Amniotic epithelial cell (primary cell): ENCODE measurements at places on chromosomes 1 and 21.
A peak's percentile ranks its signal among the peaks of the same experiment; 100 is the strongest.

DNA sequence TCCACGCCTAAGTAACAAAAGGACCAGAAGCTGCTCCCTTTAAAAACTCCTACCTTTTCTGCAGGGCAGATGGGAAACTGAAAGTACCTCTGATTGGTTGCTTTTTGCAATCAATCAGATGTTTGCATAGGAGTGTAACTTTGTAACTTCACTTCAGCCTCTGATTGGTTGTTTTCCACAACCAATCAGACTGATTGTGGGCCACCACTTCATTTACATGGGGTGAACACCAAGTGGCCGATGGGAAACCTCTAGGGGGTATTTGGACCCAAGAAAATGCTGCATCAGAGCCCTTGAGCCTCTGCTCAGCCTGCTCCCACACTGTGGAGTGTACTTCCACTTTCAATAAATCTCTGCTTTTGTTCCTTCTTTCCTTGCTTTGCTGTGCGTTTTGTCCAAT, 32.8 kb upstream of the CD1D start:
- no peak for DNase-seq

GRCh38 chr1:24939675-24940193, 9.7 kb upstream of the RUNX3 start:
- DNase-seq, result no peak

GRCh38 chr1:145425436-145426029, at the start of gene NBPF20:
Gene NBPF20, minus strand, starts transcription at chr1:145425603. Its CDS starts 20,331 bp downstream, at chr1:145405272.
- peak; percentile 50 for DNase-seq

DNA sequence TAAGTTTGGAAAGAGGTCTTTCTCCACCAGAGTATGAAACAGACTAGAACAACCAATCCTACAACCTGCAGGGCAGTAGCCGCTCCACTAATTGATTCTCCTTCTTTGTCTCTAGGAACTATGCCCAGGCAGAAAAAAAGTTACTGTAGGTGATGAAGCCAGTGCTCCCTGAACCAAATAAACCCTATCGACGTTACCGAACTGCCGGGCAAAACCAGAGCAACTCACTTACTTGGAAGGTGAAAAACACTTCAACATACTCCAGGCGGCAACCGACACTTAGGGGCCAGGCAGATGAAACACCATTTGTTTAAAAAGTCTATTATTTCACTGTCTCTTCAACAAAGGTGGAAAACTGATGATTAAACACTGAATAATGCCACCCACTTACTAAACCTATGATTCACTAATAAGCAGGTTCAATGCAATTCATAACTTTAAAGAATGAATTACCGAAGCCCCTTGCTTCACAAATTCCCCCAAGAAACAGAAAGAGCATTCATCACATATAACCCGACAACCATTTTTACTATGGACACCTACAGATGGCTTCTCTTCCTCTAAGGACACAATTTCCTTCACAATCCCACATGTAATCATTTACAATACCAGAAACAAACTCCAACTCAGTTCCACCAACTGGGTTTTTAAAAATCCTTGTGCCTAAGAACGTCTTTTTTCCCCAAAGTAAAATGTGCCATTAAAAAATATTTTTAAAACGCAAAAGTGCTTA, 1.6 kb downstream of the NRIP1 start:
- peak; percentile 31 for DNase-seq

DNA sequence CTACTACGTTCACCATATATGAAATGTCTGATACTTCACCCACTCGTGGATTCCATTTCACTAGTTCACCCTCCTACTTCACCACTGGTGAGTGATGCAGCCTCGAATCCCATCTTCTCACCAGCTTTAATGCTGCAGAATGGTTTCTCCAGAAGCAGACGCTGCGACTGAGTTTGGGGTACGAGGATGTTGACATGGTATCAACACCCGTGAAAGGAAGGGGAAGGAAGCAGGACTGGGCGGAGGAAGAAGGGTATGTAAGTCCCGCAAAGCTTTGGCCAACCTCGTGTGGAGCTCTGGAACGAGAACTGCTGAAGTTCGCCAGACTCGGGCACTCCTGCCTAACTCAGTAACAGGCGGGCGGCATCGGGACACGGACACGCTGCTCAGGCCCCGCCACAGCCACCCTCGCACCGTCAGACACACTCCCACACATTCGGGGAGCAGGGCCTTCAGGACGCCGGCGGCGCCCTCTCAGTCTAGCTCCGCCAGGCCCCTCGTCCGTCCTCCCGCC, 833 bp upstream of the DIP2A start:
- peak; percentile 44 for DNase-seq
